ENCODE measurements at places on chromosomes 5 and 9. TPM values are rescaled to one million over a fixed set of nuclear protein-coding genes. Genes with fewer than 3 reads are reported as not detected.

DNA sequence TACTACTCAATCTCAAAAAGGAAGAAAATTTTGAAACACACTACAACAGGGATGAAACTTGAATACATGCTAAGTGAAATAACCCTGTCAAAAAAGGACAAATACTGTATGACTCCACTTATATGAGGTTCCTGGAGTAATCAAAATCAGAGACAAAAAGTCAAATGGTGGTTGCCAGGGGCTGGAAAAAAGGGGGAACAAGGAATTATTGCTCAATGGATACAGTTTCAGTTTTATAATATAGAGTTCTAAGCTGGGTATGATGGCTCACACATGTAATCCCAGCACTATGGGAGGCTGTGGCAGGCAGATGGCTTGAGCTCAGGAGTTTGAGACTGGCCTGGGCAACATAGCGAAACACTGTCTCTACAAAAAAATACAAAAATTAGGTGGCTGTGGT is 29.0 kb downstream of the ETF1 start:
- H3K27me3 ChIP-seq, result no peaks in the 10 kb centered on the region
- no peak for DNase-seq
- no peak overlapping the region for H3K4me3 ChIP-seq
- H3K27ac ChIP-seq, result no peak overlapping the region
- H3K4me1 ChIP-seq, result no peaks in the 10 kb centered on the region

- no peaks in the 10 kb centered on the region for H3K27me3 ChIP-seq
- H3K36me3 ChIP-seq, result no peaks in the 10 kb centered on the region
Observed at GRCh38 chr5:172546196-172546595, 91.9 kb upstream of the SH3PXD2B start.

DNA sequence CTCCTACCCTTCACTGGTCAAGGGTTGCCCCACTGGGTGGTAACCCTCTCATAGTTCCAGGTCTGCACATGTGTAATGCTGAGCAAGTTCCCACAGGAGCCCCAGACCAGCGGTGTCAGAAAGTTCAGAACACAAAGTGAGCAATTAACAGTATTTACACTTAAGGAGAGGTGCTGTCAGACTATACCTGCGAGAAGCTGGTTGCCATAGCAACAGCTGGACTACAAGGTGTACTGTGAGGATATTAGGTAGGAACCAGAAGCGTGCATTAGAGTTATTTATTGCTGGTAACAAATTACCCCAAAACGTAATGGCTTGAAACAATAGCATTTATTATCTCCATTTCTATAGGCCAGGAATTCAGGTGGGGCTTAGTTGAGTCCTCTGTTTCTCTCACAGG is 317.0 kb upstream of the RPS23 start:
- no peaks in the 10 kb centered on the region for H3K36me3 ChIP-seq
- no peak overlapping the region for H3K27ac ChIP-seq
- H3K4me1 ChIP-seq, result no peaks in the 10 kb centered on the region
- no peak overlapping the region for H3K4me3 ChIP-seq

DNA sequence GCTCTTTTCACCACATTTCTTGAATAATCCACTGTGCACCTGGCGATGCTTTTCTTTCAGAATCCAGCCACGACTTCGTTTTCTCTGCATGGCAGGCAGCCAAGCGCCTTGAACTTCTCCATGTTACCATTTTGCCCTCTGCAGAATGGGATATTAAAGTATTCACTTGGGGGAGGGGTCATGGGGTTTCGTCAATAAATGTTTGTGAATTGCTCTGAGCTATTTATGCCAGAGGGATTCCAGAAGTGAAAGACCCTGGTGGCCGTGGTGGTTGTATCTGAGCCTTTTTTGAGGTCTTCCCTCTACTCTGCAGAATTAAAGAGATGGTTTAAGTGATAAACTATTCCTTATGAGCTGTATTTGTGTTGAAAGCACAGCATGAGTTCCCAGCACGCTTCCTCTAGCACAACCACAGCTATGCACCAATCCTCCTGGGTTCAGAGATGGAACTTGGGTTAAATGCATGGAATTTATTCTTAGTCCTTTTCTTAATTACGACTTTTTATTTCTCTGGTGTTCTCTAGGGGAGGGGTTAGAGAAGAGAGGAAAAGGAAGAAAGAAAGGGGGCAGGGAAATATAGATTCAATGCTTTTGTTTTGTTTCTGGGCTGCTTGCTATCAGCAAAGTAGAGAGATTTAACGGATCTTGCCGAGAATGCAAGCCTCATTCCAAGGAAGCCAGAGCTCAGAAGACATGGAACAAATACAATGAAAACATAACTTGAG is 478.2 kb upstream of the TNC start:
- no peak for DNase-seq
- no peak overlapping the region for H3K27ac ChIP-seq
- peaks cover 23% of the 10 kb centered on the region for H3K4me1 ChIP-seq
- no peaks in the 10 kb centered on the region for H3K27me3 ChIP-seq
- H3K4me3 ChIP-seq, result no peak overlapping the region

- H3K27ac ChIP-seq, result no peak overlapping the region
- no peaks in the 10 kb centered on the region for H3K27me3 ChIP-seq
- DNase-seq, result no peak
- H3K36me3 ChIP-seq, result no peaks in the 10 kb centered on the region
- H3K4me1 ChIP-seq, result peaks cover 40% of the 10 kb centered on the region
Observed at GRCh38 chr5:178237431-178238312, 5.1 kb upstream of the PHYKPL start.

PCAT7 gene
- total RNA-seq, result not detected
